Renal cortex interstitium (tissue), 15 donors: ENCODE measurements at places on chromosomes 12 and 14. TPM values are rescaled to one million over a fixed set of nuclear protein-coding genes. Genes with fewer than 3 reads are reported as not detected.

TOMM20L gene
- polyA plus RNA-seq = 1.2 TPM

SPTB gene
- polyA plus RNA-seq = 17.4 TPM

MANSC4 gene
- polyA plus RNA-seq = 0.92 TPM

LRRK2 gene
- 34.8 TPM for polyA plus RNA-seq

DUSP6 gene
- 88.8 TPM for polyA plus RNA-seq

CACNA2D4 gene
- polyA plus RNA-seq = 2.3 TPM

SLC7A8 gene
- 75.9 TPM for polyA plus RNA-seq

OR6C75 gene
- polyA plus RNA-seq = not detected

PRKD1 gene
- 33.0 TPM for polyA plus RNA-seq

FIGNL2 gene
- 3.0 TPM for polyA plus RNA-seq

TAOK3 gene
- polyA plus RNA-seq = 30.5 TPM

DCAF5 gene
- polyA plus RNA-seq = 56.3 TPM

WSCD2 gene
- polyA plus RNA-seq = 8.7 TPM

IAPP gene
- polyA plus RNA-seq = not detected

SPPL3 gene
- polyA plus RNA-seq = 76.5 TPM

NCAPD2 gene
- polyA plus RNA-seq = 63.8 TPM

MORN3 gene
- polyA plus RNA-seq = 1.9 TPM

C12orf60 gene
- polyA plus RNA-seq = 4.4 TPM

NOS1 gene
- 0.45 TPM for polyA plus RNA-seq

DDX55 gene
- polyA plus RNA-seq = 31.2 TPM

FRMD6 gene
- polyA plus RNA-seq = 17.0 TPM

TNS2 gene
- 111 TPM for polyA plus RNA-seq

CLEC1A gene
- polyA plus RNA-seq = 3.4 TPM

HRK gene
- 0.74 TPM for polyA plus RNA-seq

AICDA gene
- polyA plus RNA-seq = 0.61 TPM

DIP2B gene
- 23.5 TPM for polyA plus RNA-seq

KRT73 gene
- polyA plus RNA-seq = not detected

PAX9 gene
- 0.24 TPM for polyA plus RNA-seq

CCDC197 gene
- not detected for polyA plus RNA-seq

NUP37 gene
- 30.4 TPM for polyA plus RNA-seq

RFC5 gene
- polyA plus RNA-seq = 35.7 TPM

NDUFA12 gene
- polyA plus RNA-seq = 123 TPM

FOXM1 gene
- 35.1 TPM for polyA plus RNA-seq

KCNJ8 gene
- polyA plus RNA-seq = 22.9 TPM

POLR3B gene
- polyA plus RNA-seq = 18.2 TPM

TMCC3 gene
- 39.8 TPM for polyA plus RNA-seq

NRL gene
- 2.7 TPM for polyA plus RNA-seq
